ENCODE measurements at places on chromosomes 1 and 21.

DNA sequence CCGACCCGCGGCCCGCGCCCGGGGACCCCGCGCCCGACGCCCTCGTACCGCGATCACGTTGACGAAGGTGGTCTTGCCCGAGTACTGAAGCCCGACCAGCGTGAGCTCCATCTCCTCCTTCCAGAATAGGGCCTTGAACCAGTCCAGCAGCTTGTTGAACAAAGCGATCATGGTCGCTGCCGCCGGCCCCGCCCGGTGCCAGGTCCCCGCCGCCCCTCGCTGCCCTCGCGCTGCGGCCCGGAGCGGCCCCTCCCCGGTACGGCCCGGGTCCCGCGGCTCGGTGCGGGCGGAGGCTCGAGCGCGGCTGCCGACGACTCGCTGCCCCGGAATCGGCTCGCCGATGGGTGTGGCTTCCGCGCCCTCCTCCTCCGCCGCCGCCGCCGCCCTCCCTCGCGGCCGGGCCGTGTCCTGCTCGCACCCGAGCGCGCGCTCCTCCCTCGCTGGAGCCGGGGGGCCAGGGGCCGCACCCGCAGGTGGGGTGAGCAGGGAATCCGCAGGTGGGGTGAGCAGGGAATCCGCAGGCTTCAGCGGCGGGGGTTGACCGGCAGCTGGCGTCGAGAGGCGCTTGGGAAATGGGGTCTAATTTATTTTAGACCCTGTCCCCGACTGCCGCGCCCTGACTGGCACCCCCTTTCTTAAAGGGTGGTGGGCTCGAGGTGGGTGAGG is at the start of gene ARL8A:
TSS of gene ARL8A (minus strand) at position 336 of the 666 bp plus-strand sequence. CDS start at position 171, 165 bp downstream.
- DNase-seq: peak; percentile 76

DNA sequence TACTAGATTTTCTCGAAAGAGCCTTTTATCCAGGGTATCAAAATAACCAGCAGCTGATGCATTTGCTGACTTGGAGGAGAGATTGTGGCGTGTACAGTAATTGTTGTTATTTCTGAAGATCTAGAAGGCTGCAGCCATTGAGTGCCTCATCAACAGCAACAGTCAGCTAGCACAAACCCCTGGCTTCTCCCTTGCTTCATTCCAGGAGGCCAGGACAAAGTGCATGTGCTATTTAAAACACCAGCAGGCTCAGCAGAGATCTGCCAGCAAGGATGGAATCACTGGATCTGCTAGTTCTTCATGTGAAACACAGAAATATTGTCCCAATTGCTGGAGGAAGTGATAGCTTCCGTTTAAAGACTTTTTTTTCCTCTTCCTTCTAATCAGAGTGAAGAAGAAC is 2.8 kb upstream of the NGF start:
- no peak for DNase-seq

DNA sequence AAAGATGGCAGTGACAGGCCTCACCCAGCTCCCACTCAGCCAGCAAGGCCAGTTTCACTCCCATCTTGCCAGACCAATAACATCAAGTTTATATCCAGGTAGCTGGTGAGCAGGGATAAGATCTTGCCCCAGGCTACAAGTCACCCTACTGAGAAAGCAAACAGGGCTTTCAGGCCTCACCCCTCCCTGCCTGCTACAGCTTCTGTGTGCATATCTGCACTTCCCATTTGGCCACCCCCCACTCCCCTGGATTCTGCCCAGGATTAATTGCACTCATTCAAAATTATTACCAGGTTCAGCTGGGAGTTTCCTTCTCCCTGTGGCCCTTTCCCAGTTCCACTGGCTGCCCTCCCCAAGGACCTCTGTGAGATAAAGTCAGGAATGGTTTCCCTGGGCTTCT is 352.1 kb downstream of the TBX15 start:
- DNase-seq: no peak

DNA sequence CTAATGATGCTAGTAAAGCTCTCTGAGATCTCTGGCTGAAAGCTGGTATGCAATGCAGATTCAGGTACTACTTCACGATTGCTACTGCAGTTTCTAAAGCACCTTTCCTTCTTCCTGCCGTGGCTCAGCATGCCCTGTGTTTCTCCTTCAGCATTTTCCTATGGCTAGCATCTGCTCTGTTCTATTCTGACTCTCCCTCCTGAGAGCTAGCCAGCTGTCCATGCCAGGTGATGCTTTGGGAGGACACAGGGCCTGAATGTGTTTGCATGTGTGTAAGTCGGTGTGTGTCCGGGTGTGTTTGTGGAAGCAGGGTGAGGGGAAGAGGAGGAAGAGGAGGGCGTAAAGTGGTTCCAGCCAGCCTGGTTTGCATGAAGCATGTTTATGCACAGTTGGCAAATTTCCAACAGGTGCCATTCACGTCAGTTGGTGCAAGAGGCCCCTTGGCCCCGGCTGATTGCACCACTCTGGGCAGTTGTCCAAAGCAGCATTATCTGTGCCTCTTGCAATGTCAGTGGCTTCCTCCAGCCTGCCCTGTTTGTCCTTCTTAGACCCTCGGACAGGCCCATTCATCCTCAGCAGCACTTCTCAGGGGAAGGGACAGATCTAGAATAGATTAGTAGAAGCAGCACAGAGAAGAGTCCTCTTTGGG is 433.3 kb downstream of the DISC1 start:
- no peak for DNase-seq

DNA sequence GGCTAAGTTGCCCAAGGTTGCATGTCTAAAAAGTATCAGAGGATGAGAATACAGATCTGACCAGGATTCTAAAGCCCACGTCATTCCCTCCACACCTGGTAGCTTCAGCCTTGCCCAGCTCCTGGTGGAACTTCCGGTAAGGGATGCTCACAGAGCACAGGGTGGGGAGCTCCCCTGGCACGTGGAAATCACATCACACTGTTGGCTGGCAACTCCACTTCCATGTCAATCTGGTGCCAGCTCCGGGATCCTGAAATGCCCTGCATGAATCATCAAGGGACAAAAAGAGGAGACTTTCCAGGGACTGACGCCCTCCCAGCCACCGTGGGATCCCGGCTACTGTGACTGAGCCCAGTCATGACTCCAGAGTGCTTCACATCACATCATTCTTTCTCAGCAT is 12.4 kb upstream of the BCAR3 start:
- no peak for DNase-seq

- no peak for DNase-seq
Measured at GRCh38 chr1:9079988-9080704, 10.7 kb upstream of the SLC2A5 start.

- no peak for DNase-seq
Measured at GRCh38 chr1:174871886-174872285, 127.9 kb upstream of the CACYBP start.

DNA sequence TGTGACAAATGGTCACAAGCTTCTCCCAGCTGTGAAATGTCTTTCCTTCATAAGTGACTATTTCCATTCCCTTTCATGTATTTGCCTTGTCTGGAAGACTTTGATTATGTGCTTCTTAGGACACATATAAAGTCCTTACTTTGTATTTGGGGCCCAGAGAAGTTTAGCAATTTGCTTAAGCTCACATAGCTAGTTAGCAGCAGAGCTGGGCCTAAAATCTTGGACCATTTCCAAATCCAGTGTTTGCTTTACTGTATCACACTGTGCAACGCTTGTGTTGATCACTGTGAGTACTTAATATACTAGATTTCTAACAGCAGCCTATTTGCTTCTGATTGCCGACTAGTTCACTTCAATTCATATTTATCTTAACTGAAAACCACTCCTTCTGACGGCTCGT is 2.2 kb upstream of the KCNA3 start:
- DNase-seq: no peak

DNA sequence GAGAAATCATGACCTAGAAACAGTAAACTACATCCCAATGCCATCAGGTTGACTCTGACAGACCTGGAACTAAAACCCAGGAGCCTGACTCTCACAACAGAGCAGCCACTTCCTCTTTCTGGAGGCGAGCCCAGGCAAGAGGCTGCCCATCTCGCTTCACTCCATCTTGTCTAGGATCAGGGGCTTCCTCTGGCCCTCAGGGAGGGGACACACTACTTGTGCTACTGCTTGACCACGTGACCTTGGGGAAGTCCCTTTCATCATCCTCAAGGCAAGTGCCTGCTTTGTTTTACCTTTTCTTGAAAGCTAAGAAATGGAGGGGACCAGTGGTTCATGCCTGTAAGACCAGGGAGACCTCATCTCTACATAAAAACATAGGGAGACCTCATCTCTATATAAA is 2.6 kb upstream of the TENT5B start:
- no peak for DNase-seq

- DNase-seq: no peak
Measured at GRCh38 chr1:65824103-65824502, 31.4 kb downstream of the PDE4B start.

DNA sequence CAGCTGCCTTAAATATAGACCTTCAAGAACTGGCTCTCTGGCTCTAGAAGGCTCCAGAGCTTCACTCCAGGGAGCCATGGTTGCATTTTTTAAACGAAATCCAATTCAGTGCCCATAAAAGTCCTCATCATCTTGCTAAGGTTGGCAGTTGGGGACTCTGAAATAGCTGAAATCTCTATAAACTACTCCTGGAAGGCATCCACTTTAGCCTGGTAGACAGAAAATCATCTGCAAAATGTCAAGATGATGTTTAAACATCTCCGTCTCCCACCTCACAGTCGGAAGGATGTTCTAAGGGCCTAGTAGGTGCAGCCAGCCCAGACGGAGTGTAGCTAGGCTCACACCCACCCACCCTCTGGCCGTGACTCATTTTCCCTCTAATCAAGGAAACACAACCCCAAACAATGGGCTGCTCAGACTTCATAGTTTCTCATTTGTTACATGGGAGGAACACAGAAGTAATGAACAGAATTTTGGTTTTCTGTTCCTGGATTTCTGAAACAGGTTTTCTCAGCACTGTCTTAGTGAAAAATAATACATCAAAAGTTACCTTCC is 235.4 kb upstream of the KAZN start:
- no peak for DNase-seq

- no peak for DNase-seq
Measured at GRCh38 chr21:28127175-28127785, 865.4 kb downstream of the LTN1 start.

DNA sequence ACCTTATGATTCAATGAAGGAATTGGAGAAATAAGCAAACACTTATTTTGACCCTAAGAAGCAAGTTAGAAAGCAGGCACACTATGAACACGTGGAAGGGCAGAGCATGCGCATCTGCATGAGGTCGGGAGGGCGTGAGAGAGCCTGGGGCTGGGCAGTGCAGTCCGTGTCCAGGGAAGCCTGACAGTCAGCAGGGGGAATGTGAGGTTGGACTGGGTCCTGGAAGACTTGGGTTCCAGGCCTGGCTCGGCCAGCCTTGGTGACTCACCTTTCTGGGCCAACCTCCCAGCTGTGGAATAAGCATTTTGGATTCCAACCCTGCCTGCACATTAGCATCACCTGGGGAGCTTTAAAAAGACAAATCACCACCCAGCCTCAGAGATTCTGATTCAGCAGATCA is 26.6 kb upstream of the LMX1A start:
- peak; percentile 72 for DNase-seq

- no peak for DNase-seq
Measured at GRCh38 chr1:41766546-41766945, 152.2 kb downstream of the HIVEP3 start.

- DNase-seq: no peak
Measured at GRCh38 chr1:23210351-23210785, 6.9 kb downstream of the HTR1D start.

- no peak for DNase-seq
Measured at GRCh38 chr1:25566730-25567341, 23.4 kb downstream of the LDLRAP1 start.

DNA sequence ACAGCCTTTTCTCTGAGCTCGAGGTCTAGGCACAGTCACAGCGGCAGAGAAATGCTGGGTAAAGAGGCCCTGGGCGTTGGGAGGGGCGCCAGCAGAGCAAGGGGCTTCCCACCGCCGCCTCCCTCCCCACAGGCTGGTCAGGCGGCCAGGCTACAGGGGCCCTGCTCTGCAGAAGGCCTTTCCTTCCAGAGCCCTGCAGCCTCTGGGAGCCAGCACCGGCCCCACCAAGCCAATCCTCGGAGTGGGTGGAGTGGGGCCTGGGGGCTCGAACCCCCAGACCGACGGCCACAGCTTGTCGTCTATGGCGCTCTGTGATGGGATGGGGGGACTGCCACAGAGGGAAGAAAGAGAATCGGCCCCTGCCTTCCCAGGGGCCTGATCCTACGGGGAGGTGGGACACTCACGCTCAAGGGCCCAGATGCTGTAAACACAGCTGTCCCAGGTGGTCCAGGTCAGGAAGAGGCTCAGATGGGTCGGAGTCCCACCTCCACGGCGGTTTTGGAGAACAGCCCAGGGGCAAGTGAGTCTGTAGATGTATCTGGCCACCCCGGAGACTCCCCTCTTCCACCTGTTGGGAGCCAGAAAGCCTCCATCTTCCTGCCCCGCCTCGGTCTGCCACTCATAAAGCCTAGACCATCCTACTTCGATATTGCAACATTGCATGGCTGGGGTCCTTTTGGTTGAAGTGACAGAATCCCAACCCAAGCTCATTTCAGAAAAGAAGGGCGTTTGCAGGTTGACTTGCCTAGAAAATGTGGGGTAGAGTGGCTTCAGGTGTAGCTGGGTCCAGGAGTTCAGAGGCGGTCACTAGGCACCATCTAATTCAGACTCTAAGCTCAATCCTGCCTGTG is 95.6 kb downstream of the SIK1 start:
- no peak for DNase-seq

GRCh38 chr1:158685085-158685484 is 1.4 kb downstream of the SPTA1 start:
- DNase-seq: no peak
